Activated naive CD4-positive, alpha-beta T cell treated with anti-CD3 and anti-CD28 coated beads for 36 hours (primary cell): ENCODE measurements at places on chromosomes 5 and 9. TPM values are rescaled to one million over a fixed set of nuclear protein-coding genes. Genes with fewer than 3 reads are reported as not detected.

SAXO1 gene
- total RNA-seq = not detected

CSNK1A1 gene
- total RNA-seq = 188 TPM

SLC24A2 gene
- total RNA-seq = not detected

NINJ1 gene
- total RNA-seq = 96.9 TPM

SPACA9 gene
- 2.5 TPM for total RNA-seq

IL5 gene
- total RNA-seq = not detected

SLC45A2 gene
- total RNA-seq = not detected

NCBP1 gene
- 32.4 TPM for total RNA-seq

FOXI1 gene
- total RNA-seq = not detected

NR2F1 gene
- not detected for total RNA-seq

SLC1A1 gene
- total RNA-seq = not detected

RIGI gene
- total RNA-seq = 8.4 TPM

FOXE1 gene
- total RNA-seq = 0.10 TPM

NKD2 gene
- 2.5 TPM for total RNA-seq

- DNase-seq = peak; percentile 92
These were observed 11.5 kb downstream of the SMIM3 start for GRCh38 chr5:150789943-150790611.

DNA sequence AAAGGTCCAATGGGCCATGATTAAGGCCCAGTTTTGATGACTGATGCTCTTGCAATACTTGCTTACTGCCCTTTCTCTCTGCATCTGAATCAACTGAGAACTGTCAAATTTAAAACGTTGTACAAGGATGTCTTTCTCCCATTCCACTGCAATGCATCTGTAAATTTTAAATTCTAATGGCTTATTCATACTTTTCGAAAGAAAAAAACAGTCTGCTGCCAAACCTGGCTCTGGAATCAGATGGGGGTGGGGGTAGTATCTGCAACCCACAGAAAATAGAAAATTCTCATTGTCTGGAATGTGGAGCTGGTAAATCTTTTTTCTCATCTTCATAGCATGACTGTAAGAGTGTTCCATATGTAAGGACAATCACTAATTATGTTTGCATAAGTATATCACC, 371.8 kb upstream of the RFX3 start:
- DNase-seq = no peak

DNA sequence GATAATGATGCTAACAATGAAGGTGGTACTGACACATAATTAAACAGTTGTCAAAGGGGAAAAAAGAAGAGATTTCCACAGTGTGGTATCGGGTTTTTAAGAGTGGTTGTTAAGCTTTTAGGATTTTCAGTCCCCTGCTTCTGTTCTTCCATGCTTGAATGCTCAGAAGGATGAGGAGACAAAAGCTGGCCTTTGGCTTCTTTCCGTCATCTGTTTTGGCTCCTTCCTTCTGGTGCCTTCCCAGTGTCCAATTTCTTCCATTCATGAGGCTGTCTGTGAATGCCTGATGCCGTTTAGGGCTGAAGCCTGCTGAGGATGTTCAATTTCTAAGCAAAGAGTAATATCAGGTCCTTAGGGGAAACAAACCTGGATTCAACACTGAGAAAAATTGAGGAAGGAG, 179.6 kb upstream of the GLRA1 start:
- DNase-seq = no peak

- no peak for DNase-seq
These were observed 24.3 kb upstream of the CXCL14 start for GRCh38 chr5:135602882-135603721.

GRCh38 chr9:124834591-124834990, 18.7 kb upstream of the WDR38 start:
- no peak for DNase-seq

DNA sequence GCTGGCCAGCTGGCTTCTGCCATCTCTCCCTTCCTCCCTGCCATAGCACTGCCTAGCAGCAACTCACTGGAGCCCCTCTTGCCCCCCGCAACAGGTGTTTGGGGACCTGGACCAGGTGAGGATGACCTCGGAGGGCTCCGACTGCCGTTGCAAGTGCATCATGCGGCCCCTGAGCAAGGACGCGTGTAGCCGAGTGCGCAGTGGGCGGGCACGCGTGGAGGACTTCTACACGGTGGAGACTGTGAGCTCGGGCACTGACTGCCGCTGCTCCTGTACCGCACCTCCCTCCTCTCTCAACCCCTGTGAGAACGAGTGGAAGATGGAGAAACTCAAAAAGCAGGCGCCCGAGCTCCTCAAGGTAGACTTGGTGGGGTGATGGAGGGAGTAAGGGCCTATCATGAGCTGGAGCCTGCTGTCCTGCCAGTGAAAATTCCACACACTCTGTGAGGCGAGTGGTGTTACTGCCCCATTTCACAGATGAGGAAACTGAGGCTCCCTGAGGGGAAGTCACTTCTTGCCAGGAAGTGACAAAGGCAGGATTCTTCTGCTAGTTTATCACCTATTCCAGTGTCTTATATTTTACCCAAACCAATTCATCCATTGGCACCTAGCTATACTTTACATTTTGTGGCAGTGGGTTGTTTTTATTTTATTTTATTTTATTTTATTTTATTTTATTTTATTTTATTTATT, 10.1 kb downstream of the OLFML2A start:
- DNase-seq = no peak

DNA sequence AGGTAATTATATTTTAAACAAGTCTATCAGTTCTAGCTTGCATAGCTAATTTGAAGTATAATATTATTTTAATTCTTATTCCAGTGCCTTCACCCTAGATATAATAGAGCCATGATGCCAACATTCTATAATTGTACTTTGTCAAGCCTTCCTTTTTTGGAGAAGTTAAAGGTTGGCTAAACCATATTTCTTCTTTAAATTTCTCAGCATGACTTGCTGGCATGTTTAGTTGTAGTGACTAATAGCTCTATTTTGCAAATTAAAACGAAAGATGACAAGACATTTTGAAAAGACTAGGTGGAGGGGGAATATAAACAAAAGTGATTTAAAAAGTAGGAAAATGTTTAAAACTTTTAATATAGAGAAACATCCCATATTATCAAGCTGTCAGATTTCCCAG, 400.7 kb downstream of the PSAT1 start:
- no peak for DNase-seq

DNA sequence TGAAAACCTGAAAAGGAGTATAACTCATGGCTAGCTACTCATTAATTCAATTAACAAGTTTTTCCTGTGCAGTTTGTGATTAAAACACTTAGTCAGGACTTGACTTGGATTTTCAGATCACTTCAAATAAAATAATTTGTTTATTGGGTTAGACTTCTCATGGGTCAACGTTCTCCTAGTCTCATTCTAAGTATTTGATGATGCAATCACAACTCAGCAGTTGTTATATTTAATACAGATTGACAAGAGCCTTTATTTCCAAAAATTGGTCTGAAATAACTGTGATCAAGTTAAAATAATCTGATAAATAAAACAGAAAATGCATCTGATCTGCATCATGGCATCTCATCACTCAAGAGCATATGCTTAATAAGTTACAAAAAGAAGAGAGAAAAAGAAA, 113.9 kb downstream of the FGF10 start:
- DNase-seq = no peak

DNA sequence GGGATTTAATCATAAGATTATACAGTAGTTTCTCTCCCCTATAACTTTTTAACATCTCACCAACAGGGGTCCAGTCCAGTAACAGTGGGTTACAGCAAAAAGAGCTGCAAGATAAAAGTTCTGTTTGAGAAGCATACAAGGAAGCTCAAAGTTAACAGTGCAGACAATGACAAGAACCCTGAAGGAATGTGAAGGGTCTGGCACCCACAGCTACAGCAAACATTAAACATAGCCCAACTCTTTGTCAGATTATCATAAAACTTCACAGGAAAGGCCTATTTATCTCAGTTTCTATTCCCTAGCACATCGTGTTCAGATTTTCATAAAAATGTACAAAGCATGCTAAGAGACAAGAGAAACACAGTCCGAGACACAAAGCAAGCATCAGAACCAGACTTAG, 309.4 kb downstream of the DIRAS2 start:
- no peak for DNase-seq

GRCh38 chr5:126965061-126965475, 65.3 kb downstream of the MARCHF3 start:
- DNase-seq = no peak

DNA sequence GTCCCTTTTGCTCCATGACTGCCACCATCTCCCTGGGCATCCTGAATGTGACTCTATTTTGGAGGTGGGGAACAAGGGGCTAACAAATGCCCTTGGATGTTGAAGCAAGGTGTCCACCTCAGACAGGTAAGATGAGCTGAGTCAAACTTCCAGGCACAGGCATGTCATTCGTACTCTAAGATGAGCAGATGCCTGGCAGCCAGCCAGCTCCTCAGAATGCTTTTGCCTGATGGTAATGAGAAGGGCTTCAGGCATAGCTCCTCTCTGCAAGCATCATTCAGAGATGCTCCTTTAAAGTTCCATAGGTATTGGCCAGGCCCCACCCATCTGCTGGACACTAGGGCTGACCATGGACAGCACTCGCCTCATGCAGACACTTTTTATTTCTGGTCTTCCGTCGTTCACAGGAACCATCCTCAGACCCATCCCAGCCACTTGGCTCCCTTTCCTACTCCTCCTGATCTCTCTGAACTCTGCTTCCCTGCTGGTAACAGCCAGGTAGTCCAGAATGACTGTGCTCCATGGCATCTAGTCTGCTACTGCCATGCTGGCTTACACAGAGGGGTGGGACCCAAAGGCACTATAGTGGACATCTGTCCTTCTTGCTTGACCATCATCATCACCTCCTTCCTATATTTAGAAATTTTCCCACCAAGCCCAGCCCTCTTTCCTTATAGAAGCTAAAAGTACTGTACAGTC, 118.8 kb downstream of the GLIS3 start:
- no peak for DNase-seq

GRCh38 chr5:157059093-157059539, at the start of gene HAVCR1:
Gene HAVCR1, minus strand, starts transcription at chr5:157059116. Its CDS starts 1,173 bp downstream, at chr5:157057943.
- no peak for DNase-seq

DNA sequence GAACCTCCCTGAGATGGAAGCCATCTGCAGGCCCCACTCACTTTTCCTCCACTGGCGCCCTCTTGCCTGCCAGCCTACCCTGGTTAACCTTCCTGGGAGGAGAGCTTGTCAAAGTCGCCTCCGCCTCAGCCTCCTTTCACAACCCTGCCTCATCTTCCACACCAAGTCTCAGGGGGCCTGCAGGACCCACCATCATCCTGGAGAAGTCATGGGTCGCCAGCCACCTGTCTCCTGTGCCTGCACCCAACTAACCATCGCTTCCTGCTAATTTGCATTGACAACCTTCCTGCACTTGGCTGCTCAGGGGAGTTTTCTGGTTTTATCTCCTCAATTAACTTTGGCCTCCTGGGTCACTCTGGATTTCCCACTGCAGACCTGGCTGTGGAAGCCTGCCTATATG, 52.8 kb upstream of the GRHPR start:
- no peak for DNase-seq

- no peak for DNase-seq
These were observed 151.8 kb upstream of the RASA1 start for GRCh38 chr5:87115839-87116364.

GRCh38 chr9:84998639-84999038, 329.1 kb downstream of the NTRK2 start:
- no peak for DNase-seq

- no peak for DNase-seq
These were observed 39.4 kb downstream of the LURAP1L start for GRCh38 chr9:12813960-12814876.

- no peak for DNase-seq
These were observed 201.0 kb downstream of the IRX2 start for GRCh38 chr5:2550509-2550908.

GRCh38 chr9:38675831-38676230, 44.1 kb downstream of the FAM240B start:
- DNase-seq = no peak

- no peak for DNase-seq
These were observed 174.6 kb upstream of the PANK3 start for GRCh38 chr5:168753691-168754254.

DNA sequence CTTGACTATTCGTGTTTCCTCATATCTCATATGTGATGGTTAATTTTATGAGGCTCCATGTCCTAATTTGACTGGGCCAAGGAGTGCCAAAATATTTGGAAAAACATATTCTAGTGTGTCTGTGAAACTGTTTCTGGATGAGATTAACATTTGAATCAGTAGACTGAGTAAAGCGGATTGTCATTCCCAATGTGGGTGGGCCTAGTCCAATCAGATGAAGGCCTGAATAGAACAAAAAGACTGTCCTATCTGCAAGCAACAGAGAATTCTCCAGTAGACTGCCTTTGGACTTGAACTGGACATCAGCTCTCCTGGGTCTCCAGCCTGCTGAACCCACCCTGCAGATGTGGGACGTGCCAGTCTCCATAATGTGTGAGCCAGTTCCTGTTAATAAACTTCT, 13.5 kb upstream of the SLCO4C1 start:
- no peak for DNase-seq

DNA sequence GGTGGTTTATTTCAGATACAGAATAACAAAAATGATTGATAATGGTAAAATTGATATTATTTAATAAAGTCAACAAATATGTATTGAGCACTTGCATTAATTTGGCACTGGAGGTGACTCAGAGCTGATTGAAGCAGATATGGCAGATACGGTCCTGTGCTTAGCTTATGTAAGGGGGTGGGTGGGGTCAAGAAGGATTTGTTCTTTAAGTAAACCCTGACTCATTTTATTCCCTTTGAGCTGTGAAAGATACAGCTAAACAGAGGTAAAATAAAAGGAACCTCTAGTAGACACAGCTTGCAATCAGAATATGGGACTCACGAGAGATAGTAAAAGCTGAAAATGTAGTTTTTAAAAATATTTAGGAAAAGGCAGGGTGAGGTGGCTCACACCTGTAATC, 201.3 kb upstream of the CLINT1 start:
- no peak for DNase-seq

- no peak for DNase-seq
These were observed 122.4 kb downstream of the LRRC70 start for GRCh38 chr5:62701036-62701435.

GRCh38 chr5:160420331-160420610, 1.4 kb upstream of the PTTG1 start:
- DNase-seq = no peak

- DNase-seq = no peak
These were observed 303.6 kb upstream of the NUDT12 start for GRCh38 chr5:103866169-103866568.

- DNase-seq = no peak
These were observed 31.1 kb upstream of the FRMD3 start for GRCh38 chr9:83569326-83569725.

- no peak for DNase-seq
These were observed 323.3 kb downstream of the GADD45G start for GRCh38 chr9:89928106-89928505.

DNA sequence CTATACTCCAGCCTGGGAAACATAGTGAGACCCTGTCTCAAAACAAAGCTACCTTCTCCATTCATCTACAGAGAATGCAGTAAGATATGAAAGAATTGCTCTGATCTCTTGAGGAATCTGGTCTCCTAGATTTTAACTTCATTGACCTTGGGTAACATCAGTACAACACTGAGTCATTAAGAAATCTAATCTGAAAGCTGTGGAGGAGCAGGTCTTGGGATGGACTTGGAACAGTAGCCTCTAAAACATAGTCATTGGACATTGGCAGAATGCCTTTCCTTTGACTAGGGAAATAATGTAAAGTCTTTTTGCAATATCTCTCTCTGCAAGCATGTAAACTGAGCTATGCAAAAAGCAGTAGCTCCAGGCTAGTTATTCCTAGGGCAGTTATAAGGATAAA, 58.1 kb downstream of the KCNN2 start:
- no peak for DNase-seq
